A549 treated with ZK216348 at 1 μM for 4 hours (cell line): ENCODE measurements at places on chromosomes 5 and 9. TPM values are rescaled to one million over a fixed set of nuclear protein-coding genes. Genes with fewer than 3 reads are reported as not detected.

COL15A1 gene
- 0.28 to 0.58 TPM (median 0.39 TPM) in 5 replicates for total RNA-seq

SPINK6 gene
- 0.52 to 1.7 TPM (median 0.65 TPM) in 3 of 5 replicates, not detected in the others for total RNA-seq

SHOC1 gene
- 0.07 TPM in 1 of 5 replicates, not detected in the others for total RNA-seq

PTGDS gene
- 0.33 to 0.56 TPM (median 0.45 TPM) in 4 of 5 replicates, not detected in the other for total RNA-seq

SPATA31E1 gene
- not detected in 5 replicates for total RNA-seq

CDC25C gene
- 10.3 to 13.5 TPM (median 10.6 TPM) in 5 replicates for total RNA-seq

IFNA13 gene
- total RNA-seq = not detected in 5 replicates

DEPDC1B gene
- total RNA-seq = 13.1 to 17.4 TPM (median 15.1 TPM) in 5 replicates

SMIM33 gene
- not detected in 5 replicates for total RNA-seq

SHB gene
- 32.2 to 52.8 TPM (median 47.3 TPM) in 5 replicates for total RNA-seq

SPINK7 gene
- total RNA-seq = not detected in 5 replicates

SPATA31D4 gene
- not detected in 5 replicates for total RNA-seq

SLIT3 gene
- 11.1 to 22.5 TPM (median 17.4 TPM) in 5 replicates for total RNA-seq

B4GALT7 gene
- total RNA-seq = 11.6 to 29.9 TPM (median 27.6 TPM) in 5 replicates

SPATA31D3 gene
- total RNA-seq = not detected in 5 replicates

ANKRD34B gene
- 0.06 to 0.31 TPM (median 0.25 TPM) in 4 of 5 replicates, not detected in the other for total RNA-seq

PSMD5 gene
- 27.5 to 32.7 TPM (median 29.4 TPM) in 5 replicates for total RNA-seq

WDR55 gene
- total RNA-seq = 24.2 to 33.0 TPM (median 30.9 TPM) in 5 replicates

WNT8A gene
- total RNA-seq = not detected in 5 replicates
